Daoy (cell line): ENCODE measurements at places on chromosomes 6 and 20. TPM values are rescaled to one million over a fixed set of nuclear protein-coding genes. Genes with fewer than 3 reads are reported as not detected.

Gene ADGB
- 1.4 TPM in 1 of 2 replicates, not detected in the other for total RNA-seq

DNA sequence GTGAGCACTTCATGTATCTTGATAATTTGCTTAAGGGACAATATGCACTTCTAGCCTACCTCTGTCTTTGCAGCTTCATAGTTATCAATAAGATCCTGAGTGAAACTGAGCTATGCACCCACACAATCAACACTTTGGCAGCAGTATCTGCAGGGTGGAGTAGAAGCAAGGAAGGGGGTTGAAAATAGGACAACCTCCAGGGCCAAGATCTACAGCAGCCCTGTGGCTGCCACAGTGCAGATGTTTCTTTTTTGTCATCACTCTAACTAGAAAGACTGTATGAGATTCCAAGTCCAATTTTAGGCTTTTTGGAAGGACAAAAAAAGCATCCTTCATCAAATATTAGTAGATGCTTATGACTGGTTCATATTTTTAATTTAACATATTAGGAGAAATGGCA lies 336.1 kb upstream of the CITED2 start:
- no peak for DNase-seq

DNA sequence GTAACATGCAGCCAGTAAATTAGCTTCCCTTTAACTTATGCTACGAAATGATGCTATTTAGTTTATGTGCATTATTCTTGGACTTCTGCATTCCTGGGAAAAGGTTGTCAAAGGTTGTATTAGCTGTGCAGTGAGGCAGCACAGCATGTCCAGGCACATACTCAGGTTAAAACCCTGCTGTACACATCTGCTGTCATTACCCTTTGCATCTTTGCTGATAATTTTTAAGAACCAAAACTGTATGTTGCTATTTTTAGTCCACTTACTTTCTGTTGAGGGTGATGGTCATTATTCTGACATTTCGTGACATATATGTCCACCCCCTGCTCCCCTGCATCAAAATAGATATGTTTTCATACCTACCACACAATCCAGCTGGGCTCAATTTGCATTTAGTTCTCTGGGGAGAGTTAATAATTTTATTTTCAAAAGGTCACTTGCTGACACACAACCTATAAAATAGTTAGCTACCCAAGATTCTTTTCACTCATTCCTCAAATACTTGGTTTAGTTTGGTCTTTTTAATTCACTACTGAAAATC lies 142.5 kb upstream of the SPACA1 start:
- DNase-seq: no peak

- no peak for DNase-seq
Measured at GRCh38 chr6:19845266-19846041, 8.3 kb downstream of the ID4 start.

Gene PTPN1
- 32.2 and 33.4 TPM in 2 replicates for total RNA-seq

- peak; percentile 42 for DNase-seq
Measured at GRCh38 chr6:108113557-108114519, 39.3 kb upstream of the OSTM1 start.

- DNase-seq: peak; percentile 97
Measured at GRCh38 chr6:1952740-1953360, 292.6 kb downstream of the GMDS start.

- DNase-seq: no peak
Measured at GRCh38 chr6:89750338-89750737, 69.3 kb downstream of the MDN1 start.

GRCh38 chr6:21748343-21749056 lies 154.9 kb downstream of the SOX4 start:
- peak; percentile 74 for DNase-seq

DNA sequence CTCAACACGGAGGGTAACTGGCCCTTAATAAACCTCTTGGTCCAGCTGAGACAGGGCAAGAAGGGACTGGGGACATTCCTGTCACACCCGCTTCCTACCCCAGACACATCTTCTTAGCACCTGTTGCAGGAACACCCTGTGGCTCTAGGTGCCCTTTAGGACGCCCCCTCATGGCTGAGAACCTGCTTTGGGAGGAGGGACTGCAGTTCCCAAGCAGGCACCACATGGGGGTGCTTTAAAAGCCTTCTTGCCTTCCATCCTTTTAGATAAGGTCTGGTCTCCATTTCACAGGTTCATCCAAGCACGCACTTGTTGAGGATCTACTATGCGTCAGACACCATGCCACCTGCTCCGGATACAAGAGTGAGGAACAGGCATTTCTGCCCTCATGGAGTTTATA lies 26.6 kb downstream of the NSFL1C start:
- peak; percentile 37 for DNase-seq

- no peak for DNase-seq
Measured at GRCh38 chr6:18241208-18242038, 22.9 kb downstream of the DEK start.

DNA sequence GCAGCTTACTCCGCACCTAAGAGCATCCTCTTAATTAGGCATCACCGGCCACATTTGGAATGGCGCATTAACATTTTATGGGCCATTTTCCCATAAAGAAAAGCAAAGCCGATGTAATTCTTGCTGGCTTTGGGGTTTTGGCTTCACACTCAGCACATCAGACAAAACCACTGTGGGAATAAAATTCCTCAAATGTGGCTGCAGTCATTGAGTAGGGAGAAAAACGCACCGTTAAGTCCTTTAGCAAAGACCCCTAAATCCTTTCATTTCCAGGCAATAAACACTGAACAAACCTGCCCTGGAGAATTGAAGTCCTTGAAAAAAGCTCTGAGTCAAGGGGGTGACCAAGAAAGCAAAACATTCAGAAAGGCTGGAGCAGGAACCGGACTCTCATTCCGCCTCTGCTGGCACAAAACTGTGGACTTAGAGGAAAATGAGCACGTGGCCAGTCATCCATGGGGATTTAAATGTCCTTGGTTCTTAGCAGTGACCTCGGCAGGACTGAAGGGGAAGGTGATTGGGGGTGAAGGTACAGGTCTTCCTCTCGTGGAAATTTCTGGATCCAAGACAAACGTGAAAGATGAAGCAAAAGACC lies 102.9 kb downstream of the CDH4 start:
- DNase-seq: no peak

- no peak for DNase-seq
Measured at GRCh38 chr6:114762145-114762544, 419.3 kb upstream of the HS3ST5 start.

- DNase-seq: no peak
Measured at GRCh38 chr20:62591122-62591468, 51.2 kb upstream of the SLCO4A1 start.

DNA sequence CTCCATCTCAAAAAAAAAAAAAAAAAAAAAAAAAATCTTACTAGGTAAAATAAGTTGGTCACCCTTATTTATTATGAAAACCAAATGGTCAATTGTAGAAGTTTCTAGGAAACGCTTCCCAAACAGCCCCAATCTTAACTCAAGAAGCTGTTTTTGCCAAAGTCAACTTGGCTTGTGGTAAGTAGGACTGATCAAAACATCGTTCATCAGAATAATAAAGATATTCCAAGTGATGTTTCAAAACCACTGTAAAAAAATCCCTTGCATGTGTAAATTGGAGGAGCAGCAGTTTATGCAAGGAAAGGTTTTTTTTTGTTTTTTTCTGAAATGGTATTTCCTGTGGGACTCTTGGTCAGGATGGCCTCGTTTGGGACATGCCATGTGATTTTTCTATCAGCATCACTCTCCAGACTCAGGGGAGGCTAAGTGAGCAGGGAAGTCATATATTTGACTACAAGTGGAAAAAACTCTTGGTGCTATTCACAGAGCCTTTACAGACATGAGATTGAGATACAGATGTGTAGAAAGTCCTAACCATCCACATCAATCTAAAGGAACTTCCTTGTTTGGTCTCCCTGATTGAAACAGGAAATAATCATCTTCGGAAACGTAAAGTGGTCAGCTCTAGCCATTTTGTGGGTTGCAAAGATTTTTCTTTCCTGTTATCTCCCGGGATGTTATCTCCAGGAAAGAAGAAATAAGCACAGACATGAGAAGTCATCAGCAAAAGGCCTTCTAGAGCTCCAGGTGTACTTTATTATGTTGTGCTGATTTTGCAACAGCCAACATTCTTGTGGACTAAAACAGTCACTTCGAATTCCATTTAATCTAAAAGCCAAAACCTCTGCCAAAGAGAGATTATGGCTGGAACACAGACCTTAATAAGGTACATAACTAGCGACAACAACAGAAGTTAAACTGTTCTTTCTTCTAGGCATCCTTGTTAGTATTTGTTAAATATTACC lies 177.8 kb downstream of the EDN1 start:
- DNase-seq: no peak

DNA sequence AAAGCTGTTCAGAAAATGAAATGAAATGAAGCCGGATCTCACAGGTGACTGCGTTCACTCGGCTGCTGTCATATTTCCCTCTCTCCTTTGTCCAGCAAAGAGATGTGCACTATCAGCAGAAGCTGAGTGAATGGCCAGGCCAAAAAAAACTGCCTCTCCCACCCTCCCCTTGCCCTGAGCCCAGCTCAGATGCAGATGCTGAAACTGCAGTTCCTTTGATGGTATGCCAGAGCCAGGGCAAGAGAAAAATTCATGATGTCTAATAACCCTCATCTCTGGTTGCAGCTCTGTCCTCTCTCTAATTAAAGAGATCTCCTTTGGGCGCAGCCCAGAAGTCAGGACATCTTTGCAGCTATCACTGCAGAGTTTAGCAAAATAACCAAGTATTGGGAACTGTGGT lies 210.5 kb upstream of the RIN2 start:
- DNase-seq: no peak

Gene RAB32
- 143 and 150 TPM in 2 replicates for total RNA-seq

Gene TNXB
- total RNA-seq: 0.11 and 0.24 TPM in 2 replicates

DNA sequence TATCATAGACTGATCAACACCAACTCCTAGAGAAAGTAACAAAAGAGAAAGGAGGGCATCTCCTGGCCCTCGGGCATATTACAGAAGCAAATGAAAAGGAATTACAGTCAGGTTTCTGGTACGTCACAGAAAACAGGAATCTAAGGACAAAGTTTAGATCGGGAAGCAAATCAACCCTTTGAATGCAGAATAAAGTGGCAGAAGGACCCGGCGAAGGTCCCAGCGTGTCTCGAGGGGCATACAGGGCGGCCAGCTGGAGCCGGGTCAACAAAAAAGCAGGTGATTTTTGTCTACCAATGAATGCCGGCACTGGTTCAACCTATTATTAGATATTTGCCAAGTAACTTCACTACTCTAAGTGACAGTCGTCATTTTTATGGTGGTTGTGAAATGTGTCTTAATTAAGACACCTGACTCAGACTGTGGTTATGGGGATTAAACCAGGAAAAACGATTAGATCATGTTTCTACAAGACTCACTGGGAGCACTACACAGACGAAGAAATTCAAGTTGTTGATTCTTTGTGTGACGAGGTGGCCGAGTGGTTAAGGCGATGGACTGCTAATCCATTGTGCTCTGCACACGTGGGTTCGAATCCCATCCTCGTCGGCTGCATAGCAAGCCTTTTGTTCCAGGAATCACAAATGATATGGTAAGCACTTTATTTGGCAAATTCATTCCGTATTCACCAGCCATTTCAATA lies 12.4 kb upstream of the ZSCAN9 start:
- DNase-seq: peak; percentile 92

Gene TJAP1
- 16.8 and 16.9 TPM in 2 replicates for total RNA-seq
